ENCODE measurements at places on chromosomes 6 and 20.
A peak's percentile ranks its signal among the peaks of the same experiment; 100 is the strongest.

DNA sequence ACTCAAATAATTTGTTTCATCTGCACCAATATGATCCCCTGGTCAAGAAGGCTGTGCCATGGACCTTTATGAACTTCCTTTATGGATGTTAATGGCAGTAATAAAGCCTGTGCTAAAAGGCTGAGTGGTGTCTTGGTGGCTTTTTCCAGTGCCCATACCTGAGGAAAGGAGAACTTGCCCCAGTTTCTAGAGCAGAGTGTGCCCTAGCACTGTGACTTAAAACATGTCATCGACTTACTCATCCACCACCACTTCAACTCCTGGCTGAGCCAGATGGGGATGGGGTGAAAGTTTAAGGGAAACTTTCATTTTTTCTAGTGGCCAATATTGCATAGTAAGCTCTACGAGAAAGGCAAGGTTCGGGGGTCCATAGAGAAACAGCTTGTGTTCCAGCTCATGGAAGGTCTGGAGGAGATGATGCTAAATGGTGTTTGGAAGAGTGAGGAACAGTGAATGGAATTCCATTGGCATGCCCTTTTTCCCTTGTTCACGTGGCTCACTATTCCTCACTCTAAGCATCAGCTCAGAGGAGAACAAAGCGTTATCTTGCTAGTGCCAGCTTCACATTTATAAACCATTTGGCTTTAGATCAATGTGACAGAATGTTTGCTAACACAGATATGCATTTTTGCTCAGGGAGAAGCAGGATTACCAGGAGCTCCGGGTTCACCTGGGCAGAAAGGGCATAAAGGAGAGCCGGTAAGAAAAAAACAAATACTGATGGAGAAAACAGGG is 71.2 kb downstream of the COL19A1 start:
- no peak for DNase-seq

GRCh38 chr20:39829661-39830060 is 859.4 kb downstream of the MAFB start:
- no peak for DNase-seq

DNA sequence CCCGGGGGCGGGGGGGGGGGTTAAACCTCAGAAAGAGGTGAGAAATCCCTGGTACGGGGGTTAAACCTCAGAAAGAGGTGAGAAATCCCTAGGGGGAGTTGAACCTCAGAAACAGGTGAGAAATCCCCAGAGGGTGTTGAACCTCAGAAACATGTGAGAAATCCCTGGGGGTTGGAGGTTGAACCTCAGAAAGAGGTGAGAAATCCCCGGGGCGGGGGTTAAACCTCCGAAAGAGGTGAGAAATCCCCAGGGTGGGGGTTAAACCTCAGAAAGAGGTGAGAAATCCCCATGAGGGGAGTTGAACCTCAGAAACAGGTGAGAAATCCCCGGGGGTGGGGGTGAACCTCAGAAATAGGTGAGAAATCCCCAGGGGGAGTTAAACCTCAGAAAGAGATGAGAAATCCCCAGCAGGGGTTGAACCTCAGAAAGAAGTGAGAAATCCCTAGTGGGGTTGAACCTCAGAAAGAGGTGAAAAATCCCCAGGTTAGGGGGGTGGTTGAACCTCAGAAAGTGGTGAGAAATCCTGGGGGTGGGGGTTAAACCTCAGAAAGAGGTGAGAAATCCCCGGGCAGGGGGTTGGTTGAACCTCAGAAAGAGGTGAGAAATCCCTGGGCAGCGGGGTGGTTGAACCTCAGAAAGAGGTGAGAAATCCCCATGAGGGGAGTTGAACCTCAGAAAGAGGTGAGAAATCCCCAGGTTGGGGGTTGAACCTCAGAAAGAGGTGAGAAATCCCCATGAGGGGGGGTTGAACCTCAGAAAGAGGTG is 87.4 kb downstream of the PLG start:
- no peak for DNase-seq

DNA sequence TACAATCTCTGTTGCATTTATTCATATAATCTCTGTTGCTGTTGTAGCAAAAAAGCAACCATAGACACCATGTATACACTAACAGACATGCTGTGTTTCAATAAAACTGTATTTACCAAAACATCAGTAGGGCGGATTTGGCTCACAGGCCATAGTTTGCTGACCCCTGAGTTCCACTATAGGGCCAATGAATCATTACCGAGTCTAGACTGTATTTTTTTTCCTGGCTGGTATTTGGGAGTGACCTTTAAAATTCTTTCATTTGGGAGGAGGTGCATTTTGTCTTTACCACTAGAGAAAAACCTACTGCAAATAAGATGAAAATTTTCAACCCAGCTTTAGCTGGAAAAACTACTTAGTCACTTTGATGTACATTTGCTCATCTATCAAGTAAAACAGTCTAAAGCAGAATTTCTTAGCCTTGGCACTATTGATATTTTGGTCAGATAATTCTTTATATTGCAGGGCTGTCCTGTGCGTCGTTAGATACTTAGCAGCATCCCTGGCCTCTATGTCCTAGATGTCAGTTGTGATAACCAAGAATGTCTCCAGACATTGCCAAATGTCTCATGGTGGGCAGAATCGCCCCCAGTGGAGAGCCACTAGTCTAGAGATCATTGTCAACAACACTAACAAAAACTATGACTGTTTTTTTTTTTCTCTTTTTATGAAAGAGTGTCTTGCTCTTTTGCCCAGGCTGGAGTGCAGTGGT is 39.5 kb downstream of the DCBLD1 start:
- DNase-seq, result no peak

DNA sequence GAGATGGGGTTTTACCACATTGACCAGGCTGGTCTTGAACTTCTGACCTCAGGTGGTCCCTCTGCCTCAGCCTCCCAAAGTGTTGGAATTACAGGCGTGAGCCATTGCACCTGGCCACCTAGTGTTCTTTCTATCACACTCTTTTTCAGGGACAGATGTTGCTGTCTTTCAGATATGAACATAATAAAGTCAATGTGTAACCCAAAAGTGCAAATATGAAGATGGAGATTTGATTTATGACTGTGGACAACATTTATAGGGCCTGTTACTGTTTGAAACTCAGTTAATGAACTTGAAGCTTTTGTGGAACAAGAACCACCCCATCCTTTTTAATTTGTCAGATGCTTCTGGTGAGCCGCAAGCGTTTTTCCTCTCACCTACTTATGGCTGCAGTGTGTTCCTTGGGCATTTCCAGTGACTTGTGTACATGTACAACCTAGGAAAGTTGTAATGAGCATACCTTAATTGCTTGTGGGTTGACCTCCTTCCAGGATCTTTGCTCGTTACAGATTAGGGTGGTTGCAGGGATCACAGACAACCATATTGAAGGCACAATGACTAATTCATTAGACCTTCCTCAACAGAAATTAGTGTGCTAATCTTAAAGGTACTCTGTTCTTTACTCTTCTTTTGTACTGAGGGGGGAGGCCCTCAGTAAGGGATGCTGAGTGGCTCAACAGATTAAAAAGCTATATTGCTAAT is 6.8 kb downstream of the TBPL1 start:
- DNase-seq, result peak; percentile 65

DNA sequence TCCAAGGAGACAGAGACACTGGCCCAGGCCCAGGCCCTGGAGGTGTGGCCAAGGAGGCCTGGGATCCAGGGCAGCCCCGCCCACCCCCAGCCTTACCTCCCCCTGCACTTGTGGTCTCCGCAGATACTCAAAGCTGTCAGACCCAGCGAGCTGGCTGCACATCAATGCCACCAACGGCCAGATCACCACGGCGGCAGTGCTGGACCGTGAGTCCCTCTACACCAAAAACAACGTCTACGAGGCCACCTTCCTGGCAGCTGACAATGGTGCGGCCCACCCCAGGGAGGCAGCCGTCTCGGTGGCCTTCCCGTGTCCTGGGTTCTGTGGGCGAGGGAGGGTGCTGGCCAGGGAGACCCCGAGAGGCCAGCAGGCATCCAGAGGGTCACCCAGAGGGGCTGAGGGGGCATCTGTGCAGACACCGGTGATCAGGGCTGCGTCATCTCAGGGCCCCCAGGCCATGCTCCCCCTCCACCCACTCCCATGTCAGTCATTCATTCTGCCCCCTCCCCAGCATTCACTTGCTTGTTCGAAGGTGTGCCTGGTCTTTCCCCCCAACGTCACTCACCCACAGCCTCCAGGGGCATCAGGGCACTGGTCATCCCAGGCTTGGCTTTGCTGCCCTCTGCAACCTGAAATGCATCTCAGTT is 141.3 kb downstream of the TAF4 start:
- DNase-seq, result no peak

GRCh38 chr20:63248835-63249591 is 5.2 kb downstream of the NKAIN4 start:
- no peak for DNase-seq

GRCh38 chr6:138996524-138996923 is 8.5 kb upstream of the REPS1 start:
- no peak for DNase-seq

GRCh38 chr6:138724015-138724414 is 49.6 kb upstream of the CCDC28A start:
- peak; percentile 40 for DNase-seq

DNA sequence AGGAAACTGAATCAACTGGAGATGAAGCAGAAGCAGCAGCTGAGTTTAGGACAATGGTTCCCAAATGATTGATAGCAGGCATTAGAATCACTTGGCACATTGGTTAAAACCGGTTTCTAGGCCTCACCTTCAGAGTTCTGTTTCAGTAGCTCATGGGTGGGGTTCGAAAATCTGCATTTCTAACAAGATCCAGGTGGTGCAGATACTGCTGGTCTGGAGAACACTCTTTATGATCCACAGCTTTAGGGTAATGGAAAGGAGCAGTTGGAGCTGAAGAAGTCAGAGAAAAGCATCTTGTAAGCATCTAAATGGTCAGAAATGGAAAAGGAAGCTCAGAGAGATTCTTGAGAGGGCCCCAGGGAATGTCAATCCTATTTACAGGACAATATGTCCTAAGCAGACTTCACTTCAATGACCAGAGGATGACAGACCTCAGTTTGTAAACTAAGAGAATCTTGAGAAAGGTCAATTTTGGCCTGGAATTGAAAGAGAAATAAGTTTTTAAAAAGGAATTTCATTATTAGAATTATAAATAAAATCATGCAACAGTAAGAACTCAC is 8.5 kb downstream of the TSPYL1 start:
- DNase-seq, result no peak

- DNase-seq, result no peak
Observed at GRCh38 chr6:147904416-147904815, 395.9 kb downstream of the SAMD5 start.
